ENCODE measurements at places on chromosomes 12 and 14.
A peak's percentile ranks its signal among the peaks of the same experiment; 100 is the strongest.

DNA sequence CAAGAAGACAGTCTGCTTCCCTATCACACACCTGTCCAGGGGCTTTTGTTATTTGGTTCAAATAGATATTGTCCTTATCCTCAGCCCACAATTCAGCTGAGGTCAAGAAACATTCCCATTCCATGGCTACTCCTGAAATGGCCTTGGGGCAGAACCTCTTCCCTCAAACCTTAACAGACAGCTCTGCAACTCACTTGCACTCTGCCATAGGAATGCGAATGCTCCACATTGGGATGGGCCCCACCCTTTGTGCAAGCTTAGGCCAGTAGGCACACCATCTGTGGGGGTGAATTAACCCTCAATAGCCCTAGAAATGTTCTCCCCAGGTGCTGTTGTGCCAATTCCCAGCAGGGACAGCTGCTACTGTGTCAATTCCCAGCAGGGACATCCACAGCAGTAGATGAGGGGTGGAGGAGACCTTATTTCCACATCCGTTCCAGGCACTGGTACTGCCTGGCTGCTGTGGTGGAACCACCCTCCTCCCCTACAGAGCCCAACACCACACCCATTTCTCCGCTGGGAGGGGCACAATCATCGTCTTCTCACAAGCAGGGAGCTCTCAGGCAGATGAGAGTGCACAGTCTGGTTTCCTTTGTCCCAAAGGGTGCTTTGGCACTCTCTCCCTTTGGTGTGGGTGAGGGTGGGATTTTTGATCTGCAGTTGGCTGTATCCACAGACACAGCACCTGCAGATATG lies 42.3 kb upstream of the GLIPR1 start:
- DNase-seq = peak; percentile 13

GRCh38 chr12:93461503-93461902 lies 5.8 kb upstream of the MRPL42 start:
- no peak for DNase-seq

DNA sequence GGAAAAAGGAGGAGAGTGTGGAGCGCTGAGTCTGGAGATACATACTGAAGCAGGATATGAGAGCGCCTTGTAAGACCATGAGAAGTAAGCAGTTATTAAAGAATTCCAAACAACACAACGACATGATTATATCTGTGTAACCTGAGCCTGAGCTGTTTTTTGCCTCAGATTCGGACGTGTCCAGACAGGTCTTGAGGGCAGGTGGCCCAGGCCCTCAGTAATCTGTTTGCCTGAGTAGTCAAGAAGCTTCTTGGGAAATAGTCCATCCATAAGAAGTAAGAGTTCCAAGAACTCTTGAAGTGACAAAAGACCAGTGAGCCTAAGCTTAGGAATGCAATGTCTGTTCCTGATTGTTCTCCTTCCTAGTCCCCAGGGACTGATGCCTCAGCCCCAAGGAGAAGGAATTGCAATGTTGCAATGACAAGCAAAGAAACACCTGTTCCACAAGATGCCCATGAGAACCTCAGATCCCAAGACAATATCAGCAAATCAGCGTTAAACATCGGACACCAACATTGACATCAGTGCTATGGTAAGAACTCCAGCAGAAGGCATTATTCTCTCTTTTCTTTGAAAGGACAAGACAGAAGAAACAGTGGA lies 34.7 kb upstream of the ADAMTS20 start:
- no peak for DNase-seq

GRCh38 chr12:3107954-3108353 lies 30.8 kb downstream of the TSPAN9 start:
- DNase-seq = no peak

DNA sequence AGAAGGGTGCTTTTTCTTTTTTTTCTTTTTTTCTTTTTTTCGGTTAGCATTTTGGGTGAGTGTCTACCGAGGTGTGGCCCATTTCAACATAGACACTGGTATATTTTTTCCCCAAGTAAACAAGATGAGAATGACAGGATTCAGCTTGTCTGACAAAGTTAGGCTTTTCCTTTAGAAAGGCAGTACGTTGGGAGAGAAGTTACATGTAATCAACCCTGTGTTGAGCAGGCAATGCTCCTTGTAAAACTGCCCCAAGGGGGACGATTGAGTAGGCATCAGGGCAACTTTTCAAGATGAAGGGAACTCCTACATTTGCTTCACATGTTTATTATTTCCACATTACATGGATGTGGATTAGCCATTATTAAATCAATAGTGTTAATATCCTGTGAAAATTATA lies 1.7 kb downstream of the EMP1 start:
- DNase-seq = no peak

- DNase-seq = no peak
Measured at GRCh38 chr12:124493809-124494750, 73.3 kb downstream of the NCOR2 start.

GRCh38 chr12:45235087-45236025 lies 19.5 kb downstream of the ANO6 start:
- DNase-seq = no peak

GRCh38 chr14:41950428-41951151 lies 343.9 kb downstream of the LRFN5 start:
- no peak for DNase-seq

DNA sequence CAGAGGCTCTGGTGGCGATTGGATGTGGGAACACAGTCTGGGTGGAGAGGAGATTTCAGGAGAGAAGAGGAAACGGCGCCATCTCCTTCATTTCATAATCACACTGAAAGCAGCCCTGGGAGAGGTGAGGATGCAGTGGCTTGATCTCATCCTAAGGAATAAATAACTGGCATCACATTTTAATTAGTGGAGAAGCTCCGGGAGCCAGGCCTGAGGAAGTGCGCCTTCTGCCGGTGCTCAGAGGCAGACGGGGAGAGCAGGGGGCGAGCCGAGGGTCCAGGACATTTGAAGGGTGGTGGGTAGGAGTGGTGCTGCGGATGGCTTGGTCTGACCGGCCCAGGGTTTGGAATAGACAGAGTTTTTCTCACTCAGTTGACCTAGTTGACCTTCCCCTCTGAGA lies 265.0 kb downstream of the CACNA1C start:
- no peak for DNase-seq

DNA sequence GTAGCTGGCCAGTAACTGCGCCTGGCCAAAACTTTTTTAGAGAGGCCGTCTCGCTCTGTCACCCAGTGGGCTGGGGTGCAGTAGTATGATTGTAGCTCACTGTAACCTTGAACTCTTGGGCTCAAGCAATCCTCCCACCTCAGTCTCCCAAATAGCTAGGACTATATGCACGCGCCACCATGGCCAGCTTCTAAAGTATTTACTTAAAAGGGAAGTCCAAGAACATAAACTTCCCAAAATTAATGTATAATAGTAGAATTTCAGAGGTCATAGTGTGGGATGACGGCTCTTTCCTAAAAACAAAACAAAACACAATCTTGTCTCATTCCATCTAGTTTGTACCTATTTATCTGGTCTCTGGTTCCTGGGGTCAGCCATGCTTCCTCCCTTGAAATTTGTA lies 42.2 kb upstream of the FOS start:
- DNase-seq = no peak

GRCh38 chr14:65346895-65347294 lies 65.6 kb upstream of the FUT8 start:
- no peak for DNase-seq

GRCh38 chr14:21505012-21505553 lies 6.1 kb downstream of the METTL3 start:
- DNase-seq = peak; percentile 32

DNA sequence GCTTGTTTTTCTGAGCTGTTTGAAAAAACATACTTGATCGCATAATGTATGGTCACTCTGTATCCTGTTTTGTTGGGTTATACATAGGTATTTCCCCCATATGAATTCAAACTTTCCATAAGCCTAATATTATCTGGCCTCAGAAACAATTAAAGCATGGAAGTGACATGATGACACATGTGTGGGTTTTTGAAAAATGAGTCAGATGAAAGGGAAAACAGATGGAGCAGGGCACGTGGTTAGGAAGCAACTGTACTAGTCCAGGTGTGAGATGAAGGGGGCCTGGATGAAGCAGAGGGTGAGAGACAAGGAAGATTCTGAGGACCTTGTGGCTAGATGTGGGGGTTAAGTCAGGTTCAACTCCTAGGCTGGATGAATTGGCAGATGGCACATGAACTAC lies 92.7 kb upstream of the DNM1L start:
- no peak for DNase-seq

DNA sequence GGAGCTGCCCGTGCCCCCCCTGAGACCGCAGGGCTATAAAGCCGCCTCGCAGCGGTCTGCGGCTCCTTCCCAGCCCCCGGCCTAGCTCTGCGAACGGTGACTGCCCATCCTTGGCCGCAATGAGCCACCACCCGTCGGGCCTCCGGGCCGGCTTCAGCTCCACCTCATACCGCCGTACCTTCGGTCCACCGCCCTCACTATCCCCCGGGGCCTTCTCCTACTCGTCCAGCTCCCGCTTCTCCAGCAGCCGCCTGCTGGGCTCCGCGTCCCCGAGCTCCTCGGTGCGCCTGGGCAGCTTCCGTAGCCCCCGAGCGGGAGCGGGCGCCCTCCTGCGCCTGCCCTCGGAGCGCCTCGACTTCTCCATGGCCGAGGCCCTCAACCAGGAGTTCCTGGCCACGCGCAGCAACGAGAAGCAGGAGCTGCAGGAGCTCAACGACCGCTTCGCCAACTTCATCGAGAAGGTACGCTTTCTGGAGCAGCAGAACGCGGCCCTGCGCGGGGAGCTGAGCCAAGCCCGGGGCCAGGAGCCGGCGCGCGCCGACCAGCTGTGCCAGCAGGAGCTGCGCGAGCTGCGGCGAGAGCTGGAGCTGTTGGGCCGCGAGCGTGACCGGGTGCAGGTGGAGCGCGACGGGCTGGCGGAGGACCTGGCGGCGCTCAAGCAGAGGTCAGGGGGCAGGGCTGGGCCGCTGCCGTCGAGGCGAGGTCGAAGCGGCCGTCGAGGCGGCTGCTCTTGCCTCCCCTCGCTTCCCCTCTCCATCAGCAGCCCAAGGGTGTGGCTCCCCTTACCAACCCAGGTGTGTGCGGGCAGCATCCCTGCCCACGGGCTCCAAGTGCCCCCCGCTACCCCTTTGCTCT lies at the start of gene PRPH:
Gene PRPH (plus strand): TSS at position 66 of the 855 bp plus-strand sequence. CDS start 54 bp downstream, at position 120.
- no peak for DNase-seq

All from CD4-positive, alpha-beta T cell treated with Interleukin-12 subunit alpha and Interleukin-12 subunit beta, for 1 hour (primary cell).